ENCODE measurements at places on chromosomes 4 and X.

DNA sequence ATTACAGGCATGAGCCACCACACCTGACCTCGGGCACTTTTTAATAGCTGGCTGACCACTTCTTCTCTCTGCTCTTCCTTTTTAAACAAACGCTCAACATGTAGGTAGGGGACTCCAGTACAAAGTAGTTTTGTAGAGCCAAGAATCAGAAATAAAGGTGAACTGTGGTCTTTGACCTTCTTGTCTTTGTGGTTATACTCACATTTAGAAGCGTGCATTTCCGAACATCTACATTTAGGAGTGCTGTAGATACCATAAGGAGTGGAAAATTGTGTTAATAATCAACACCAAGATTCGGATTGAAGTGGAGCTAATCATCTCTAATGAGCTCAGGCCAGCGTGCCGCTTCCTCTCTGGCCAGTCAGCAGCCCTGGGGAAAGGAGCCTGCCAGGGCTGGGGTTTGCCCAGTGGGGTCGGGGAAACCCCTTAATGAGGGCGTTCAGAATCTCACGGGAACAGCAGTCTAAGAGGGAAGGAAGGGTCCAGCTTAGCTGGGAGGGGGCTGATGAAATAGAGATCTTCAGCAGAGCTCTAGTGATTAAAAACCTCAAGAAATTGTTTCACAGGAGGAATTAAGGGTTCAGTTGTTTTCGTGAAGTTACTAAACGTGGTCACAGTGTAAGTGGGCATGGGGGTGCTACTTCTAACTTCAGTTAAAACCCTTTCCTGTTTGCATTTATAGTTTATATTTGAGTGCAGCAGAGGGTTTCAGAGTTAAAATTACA lies 81.2 kb downstream of the GAB1 start:
- H3K36me3 ChIP-seq: no peaks in the 10 kb centered on the region
- H3K4me1 ChIP-seq: no peaks in the 10 kb centered on the region
- no peak overlapping the region for H3K4me3 ChIP-seq
- H3K27me3 ChIP-seq: no peaks in the 10 kb centered on the region
- no peak for DNase-seq
- H3K27ac ChIP-seq: no peak overlapping the region

DNA sequence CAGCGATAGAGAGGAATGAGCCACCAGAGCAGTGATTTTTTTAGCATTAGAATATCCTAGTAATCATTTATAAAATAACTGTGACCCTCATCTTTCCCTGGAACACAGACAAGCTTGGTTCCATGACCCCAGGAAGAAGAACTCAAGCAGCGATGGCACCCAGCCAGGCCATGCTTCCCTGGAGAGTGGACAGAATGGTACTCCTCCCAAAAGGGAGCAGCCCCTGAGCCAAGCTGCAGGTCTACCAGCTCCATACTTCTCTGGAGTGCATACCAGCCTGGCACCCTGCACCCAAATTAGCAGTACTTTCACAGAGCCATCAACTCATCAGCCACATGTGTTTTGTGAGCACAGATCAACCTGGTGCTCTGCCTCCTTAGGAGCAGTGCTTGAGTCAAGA lies 310.9 kb upstream of the PCDH10 start:
- no peaks in the 10 kb centered on the region for H3K4me1 ChIP-seq
- no peak overlapping the region for H3K27ac ChIP-seq
- no peaks in the 10 kb centered on the region for H3K27me3 ChIP-seq
- no peak overlapping the region for H3K4me3 ChIP-seq
- no peaks in the 10 kb centered on the region for H3K36me3 ChIP-seq

DNA sequence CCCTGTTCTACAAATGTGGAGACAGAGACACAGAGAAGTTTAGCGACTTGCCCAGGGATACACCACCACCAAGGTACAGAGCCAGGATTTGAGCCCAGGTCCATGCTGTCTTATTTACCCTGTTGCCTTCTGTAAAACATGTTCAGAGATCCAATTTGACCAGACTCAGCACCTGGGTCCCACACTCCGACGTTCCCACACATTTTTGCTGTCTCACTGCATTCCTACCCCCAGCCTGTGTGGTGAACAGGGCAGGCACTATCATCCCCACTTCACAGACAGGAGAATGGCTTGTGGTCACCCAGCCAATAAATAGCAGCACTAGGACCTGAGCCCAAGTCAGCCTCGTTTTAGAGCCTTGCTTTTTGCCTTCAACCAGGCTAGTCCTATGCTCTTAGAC lies 102.8 kb downstream of the PJA1 start:
- no peaks in the 10 kb centered on the region for H3K27me3 ChIP-seq
- no peak overlapping the region for H3K4me3 ChIP-seq
- no peaks in the 10 kb centered on the region for H3K36me3 ChIP-seq
- H3K4me1 ChIP-seq: peaks cover 7% of the 10 kb centered on the region
- DNase-seq: no peak
- H3K27ac ChIP-seq: no peak overlapping the region

GRCh38 chrX:96361844-96362243 lies 322.8 kb upstream of the DIAPH2 start:
- DNase-seq: no peak
- H3K27me3 ChIP-seq: no peaks in the 10 kb centered on the region
- H3K4me3 ChIP-seq: no peak overlapping the region
- no peaks in the 10 kb centered on the region for H3K4me1 ChIP-seq
- no peak overlapping the region for H3K27ac ChIP-seq
- H3K36me3 ChIP-seq: no peaks in the 10 kb centered on the region

GRCh38 chr4:120671538-120671937 lies 251.0 kb downstream of the PRDM5 start:
- peaks cover 8% of the 10 kb centered on the region for H3K36me3 ChIP-seq
- no peaks in the 10 kb centered on the region for H3K4me1 ChIP-seq
- no peak for DNase-seq
- no peaks in the 10 kb centered on the region for H3K27me3 ChIP-seq

- no peaks in the 10 kb centered on the region for H3K4me1 ChIP-seq
- no peak for DNase-seq
- H3K36me3 ChIP-seq: no peaks in the 10 kb centered on the region
- H3K27me3 ChIP-seq: peaks cover 76% of the 10 kb centered on the region
- no peak overlapping the region for H3K27ac ChIP-seq
- no peak overlapping the region for H3K4me3 ChIP-seq
These were observed 7.8 kb upstream of the RNF128 start for GRCh38 chrX:106718709-106719108.

- no peaks in the 10 kb centered on the region for H3K36me3 ChIP-seq
- DNase-seq: no peak
- H3K4me3 ChIP-seq: no peak overlapping the region
- H3K4me1 ChIP-seq: peaks cover 9% of the 10 kb centered on the region
These were observed 968 bp downstream of the GPRIN3 start for GRCh38 chr4:89306486-89307177.

DNA sequence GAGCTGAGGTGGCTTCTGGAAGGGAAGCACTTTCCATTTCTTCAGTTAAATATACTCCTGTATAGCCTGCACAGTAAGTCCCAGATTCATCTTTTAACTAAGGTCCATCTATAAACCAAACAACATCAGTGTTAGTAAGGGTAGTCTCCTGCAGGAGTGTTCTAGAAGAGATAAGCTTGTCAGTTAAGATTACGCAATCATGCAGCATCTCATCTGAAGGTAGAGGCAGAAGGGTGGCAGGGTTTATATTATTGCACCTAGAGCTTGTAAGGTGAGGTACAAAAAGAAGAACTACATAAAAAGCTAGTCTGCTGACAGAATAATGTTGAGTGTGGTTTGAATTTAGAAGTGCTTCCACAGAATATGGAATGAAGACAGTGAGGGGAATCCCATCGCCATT lies 44.0 kb downstream of the NUDT10 start:
- H3K27me3 ChIP-seq: peaks cover 4% of the 10 kb centered on the region
- H3K4me1 ChIP-seq: no peaks in the 10 kb centered on the region
- H3K4me3 ChIP-seq: no peak overlapping the region

- H3K36me3 ChIP-seq: no peaks in the 10 kb centered on the region
- no peak for DNase-seq
- no peaks in the 10 kb centered on the region for H3K27me3 ChIP-seq
- H3K4me1 ChIP-seq: no peaks in the 10 kb centered on the region
- H3K27ac ChIP-seq: no peak overlapping the region
These were observed 121.4 kb downstream of the RNF150 start for GRCh38 chr4:141011901-141012315.

- no peak for DNase-seq
- H3K36me3 ChIP-seq: no peaks in the 10 kb centered on the region
- H3K4me3 ChIP-seq: no peak overlapping the region
- peaks cover 4% of the 10 kb centered on the region for H3K27me3 ChIP-seq
These were observed 144.4 kb upstream of the GATB start for GRCh38 chr4:151905197-151905596.
